ENCODE measurements at places on chromosomes 2 and 18.

- no peak for DNase-seq
Observed at GRCh38 chr18:79940814-79941472, 10.5 kb downstream of the SLC66A2 start.

DNA sequence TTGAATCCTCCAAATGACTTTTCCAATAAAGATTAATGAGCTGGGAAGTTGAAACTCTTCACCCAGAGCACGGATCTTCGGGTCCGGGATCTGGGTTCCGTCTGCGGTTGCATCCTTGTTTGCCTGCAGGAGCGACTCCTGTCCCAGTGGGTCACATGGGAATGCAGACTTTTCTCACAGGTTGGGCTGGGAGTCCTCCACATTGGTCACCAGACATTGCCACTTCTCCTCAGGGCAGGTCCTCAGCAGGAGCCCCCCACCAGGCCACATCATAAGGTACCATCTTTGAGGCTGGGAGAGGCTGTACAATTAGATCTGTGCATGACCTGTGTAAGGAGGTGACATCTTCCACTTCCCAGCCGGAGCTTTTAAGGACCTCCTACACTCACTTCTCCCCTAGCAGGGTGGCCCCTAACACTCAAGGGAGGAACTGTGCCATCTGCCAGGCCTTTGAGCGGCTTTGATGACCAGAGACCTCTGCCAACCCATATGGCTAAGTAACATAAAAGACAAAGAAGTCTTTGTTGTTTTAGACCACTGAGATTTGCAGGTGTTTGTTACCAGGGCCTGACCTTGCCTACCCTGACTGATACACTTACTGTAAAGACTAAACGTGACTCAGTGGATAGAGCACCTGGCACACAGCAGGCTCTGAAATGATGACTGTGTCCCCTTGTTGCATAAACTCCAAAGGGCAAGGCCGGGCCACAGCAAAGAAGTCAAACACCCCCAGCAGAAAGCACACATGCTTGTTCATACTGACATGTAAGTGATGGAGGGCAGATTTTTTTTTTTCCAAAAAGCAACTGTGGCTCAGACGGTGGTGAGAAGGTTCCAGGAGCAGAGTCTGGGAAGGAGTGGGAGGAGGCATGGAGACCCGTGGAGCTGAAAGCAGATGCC lies 7.9 kb upstream of the TEX51 start:
- no peak for DNase-seq

- no peak for DNase-seq
Observed at GRCh38 chr2:226554701-226555100, 244.9 kb downstream of the IRS1 start.

DNA sequence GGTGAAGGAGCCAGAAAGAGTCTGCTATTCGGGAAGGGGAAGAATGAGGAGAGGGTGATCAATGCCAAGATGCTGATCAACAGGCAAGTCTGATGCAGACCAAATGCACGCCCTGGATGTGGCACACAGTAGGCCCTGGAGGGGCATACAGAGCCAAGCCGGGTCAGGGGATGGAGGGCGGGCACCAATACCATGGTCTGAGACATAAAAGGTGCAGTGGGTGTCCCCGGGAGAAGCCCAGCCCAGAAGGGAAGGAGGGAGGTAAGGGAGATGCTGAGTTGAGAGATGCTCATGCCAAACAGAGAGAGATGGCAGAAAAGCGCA lies 66.6 kb upstream of the ID2 start:
- no peak for DNase-seq

DNA sequence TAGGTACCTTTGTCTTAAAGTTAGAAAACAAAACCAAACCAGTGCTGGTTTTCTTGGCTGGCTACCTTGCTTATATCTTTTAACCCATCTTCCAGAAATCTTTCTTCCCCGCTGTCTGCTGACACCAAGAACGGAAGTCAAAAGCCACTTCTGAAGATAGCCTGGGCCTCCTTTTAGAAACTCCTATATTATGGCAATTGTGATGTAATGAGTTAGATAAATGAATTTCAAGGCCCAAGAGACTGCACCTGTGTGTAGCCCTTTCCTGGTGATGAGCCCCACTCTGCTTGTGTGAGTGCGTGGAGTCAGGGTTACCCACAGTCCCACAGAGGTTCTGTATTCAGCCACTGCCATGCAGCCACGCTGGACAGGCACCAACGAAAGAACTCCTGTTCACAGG lies 60.7 kb downstream of the ARMC9 start:
- no peak for DNase-seq

DNA sequence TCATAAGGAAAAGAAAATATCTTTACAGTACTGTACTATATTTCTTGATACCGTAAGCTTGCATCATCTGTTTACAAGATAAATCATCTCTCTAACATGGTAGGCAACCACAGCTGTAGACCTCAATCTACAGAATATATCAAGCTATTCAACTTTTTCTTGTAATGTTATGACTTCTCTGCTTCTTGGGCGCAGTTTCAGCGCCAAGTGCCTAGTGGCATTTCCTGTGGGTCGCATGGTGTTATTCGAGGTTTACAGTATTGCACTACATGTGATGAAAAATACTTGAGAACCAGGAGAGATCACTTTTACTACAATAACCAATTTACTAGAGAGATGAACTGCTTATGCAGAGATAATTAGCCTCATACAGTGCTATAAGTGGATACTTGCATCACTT lies 34.0 kb upstream of the SESTD1 start:
- DNase-seq: no peak

DNA sequence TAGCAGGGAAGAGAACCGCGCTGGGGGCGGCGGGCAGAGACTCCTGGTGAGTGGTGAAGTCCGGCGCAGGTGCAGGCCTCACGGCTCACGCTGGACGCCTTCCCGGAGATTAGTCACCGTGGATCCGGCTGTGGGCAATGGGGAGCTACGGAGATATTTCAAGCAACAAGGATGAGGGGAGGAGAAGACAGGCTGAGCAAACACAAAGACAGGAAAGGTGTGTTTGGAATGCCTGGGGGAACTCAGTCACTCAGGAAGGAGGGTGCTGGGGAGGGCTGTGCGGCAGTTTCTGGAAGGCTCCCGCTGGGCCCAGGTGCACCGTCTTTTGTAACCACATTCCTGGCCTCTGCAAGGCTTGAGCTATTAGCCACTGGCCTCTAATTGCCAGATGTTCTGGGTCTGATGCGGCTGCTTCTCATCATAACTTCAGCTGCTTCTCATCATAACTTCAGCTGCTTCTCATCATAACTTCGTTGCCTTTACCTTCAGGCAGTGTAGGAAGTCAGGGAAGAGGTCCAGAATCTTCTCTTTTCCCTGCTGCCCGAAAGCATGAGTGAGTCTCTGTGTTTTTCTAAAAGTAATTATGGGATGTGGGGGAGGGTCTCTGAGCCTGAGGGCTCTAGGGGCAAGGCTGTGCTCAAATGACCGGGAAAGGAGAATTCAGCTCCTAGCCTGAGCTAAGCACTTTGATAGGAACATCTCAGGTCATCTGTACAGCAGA lies 118.9 kb downstream of the PXDN start:
- no peak for DNase-seq

DNA sequence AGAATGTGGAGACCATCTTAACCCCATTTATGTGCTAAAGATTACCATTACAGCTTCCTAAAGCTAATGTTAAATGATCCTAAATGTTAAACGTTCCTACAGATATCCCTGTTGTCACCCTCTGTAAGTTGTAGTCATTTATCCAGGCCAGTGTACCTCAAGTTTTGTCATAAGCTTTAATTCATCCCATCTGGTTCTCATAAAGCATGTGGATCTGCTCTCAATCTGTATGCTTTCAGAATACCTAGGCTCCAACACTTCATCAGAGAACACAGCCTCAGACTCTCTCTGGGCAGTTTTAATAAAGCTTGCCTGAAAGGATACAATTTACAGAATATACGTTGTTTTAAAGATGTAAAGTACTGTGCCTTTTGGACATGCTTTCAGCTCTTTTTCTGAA lies 4.2 kb upstream of the CCDC178 start:
- DNase-seq: no peak

DNA sequence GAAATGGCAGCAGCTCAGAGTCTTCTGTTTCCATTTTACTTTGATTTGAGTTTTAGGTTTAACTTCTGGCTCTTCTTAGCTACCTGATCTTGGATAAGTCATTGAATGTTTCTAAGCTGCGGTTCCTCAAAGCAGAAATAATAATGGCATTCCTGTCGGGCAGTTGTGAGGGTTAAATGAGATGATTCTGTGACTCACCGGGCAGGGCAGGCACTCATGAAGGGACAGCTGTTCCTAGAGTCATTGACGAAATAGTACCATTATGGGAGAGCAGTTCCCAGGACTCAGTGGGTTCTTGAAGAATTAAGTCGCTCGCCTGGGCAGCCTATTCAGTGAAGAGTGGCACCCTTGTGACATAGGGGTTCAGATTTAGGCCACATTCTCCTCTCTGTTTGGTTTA lies 10.3 kb downstream of the TRIB2 start:
- no peak for DNase-seq

- no peak for DNase-seq
Observed at GRCh38 chr2:65093211-65093610, 36.7 kb downstream of the RAB1A start.

DNA sequence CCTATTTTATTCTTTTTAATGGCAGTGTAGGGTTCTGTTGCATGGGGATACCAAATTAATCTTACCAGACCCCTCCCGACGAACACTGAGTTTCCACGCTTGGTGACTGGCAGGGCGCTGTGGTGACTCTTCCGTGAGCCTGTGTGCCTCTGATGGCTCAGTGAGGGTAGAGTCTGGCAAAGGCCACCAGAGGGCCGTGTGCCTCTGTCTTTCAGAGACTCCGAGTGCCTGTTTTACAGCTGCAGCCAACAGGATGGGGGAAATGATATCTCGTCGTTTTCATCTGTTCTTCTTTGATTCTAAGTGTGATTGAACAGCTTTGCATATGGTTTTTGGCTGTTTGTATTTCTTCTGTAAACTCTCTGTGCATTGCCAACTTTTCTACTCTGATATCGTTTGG lies 99.8 kb downstream of the ZNF236 start:
- peak; percentile 22 for DNase-seq

DNA sequence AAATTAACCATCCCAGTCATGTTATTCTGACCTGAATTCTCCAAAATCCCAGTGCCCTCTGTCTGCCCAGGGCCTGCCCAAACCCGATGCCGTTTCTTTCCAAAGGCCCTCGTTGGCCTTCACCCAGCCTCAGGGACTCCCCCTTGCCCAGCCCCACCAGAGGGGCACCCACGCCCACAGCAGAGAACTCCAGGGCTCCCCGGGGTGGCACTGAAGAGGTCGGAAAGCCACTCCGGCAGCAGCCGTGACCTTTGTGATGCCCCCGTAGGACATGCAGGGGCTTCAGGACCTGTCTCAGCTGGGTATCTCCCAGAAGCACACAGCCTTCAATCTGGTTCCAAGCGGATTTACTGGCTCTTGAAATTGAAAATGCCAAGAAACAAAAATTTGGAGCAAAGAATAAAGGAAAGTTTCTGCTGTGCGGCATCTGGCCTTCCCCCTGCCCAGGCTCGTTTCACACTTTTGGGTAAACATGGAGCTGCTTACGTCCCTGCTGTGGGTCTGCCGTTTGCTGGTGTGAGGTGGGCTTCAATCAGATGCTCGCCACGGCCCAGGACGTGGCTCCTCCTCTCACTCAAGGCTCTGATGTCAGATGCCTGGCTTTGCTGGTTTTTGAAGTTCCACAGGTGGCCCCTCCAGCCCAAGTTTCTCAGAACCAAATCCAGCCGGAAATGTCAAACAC lies 101.3 kb downstream of the TPO start:
- DNase-seq: no peak

GRCh38 chr2:10162586-10163497 lies 40.3 kb downstream of the RRM2 start:
- no peak for DNase-seq

- DNase-seq: no peak
Observed at GRCh38 chr2:240933048-240933965, 27.2 kb downstream of the CROCC2 start.

- no peak for DNase-seq
Observed at GRCh38 chr18:4806331-4806730, 351.2 kb upstream of the DLGAP1 start.

GRCh38 chr2:8598295-8599165 lies 83.3 kb upstream of the ID2 start:
- no peak for DNase-seq

DNA sequence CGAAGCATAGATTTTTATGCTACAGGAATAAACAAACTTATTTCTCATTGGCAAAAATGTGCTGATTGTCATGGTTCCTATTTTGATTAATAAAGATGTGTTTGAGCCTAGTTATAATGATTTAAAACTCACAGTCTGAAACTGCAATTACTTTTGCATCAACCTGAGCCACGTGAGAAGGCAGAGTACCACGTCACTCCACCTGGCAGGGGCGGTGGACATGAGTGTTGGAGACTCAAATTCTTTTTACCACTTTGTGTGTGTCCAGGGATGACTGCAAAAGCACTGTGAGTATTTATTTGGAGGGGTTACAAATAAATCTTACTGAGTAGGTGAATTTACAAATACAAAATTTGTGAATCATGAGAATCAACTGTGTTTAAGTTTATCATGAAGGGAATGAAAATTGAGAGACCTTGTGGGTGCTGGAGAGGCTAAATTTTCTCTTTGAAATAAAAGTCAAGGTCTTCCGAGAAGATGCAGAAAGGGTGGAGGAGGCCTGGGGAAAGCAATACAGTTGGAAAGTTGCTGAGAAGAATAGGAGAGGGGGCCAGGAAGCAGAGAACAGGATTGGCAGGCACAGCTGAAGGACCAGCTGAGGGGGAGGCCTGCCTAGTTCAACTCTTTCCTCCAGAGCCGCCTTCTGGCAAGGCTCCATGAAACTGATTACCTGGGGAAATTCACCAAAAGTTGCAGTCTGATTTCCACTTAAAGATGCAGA lies 316.4 kb downstream of the MYCN start:
- no peak for DNase-seq

- DNase-seq: no peak
Observed at GRCh38 chr18:9944805-9945204, 31.0 kb downstream of the VAPA start.

- no peak for DNase-seq
Observed at GRCh38 chr2:65518751-65519150, 86.4 kb upstream of the SPRED2 start.

DNA sequence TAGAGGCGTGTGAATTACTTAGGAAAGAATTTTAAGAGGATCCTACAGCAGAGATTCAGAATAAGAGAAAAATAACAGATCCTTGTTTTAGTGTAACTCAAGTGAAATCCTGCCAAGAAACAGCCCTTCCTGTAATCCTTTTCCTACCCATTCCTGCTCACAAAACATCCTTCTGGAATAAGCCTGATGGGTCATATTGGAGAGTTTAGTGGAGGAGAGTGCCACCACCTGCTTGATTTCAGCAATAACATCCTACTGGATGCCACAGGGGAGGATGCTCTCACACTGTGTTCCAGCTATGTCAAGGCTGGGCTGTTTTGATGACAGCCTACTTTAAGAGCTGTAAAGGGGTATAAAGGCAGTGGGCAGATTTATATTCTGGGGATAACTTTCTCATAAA lies 54.8 kb upstream of the CCDC178 start:
- DNase-seq: no peak

GRCh38 chr2:39487398-39488250 lies 50.5 kb upstream of the MAP4K3 start:
- no peak for DNase-seq

DNA sequence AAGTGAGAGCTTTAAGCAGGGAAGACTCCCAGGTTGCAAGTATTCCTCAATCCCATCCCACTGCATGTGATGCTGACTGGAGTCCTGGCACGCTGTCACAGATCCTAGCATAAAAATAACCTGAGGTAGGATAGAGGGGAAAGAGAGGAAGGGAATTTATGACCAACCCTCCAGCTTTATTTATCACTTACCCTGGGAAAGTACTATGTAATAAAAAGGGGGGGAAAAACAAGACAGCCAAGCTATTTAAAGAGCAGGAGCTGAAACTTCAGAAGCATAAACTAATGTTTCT lies 122.2 kb downstream of the SLC8A1 start:
- no peak for DNase-seq

GRCh38 chr2:71498261-71498701 lies 44.9 kb downstream of the DYSF start:
- no peak for DNase-seq
